ENCODE measurements at places on chromosomes 6 and 20. TPM values are rescaled to one million over a fixed set of nuclear protein-coding genes. Genes with fewer than 3 reads are reported as not detected.

C20orf204 gene
- total RNA-seq: 0.19 TPM

TSHZ2 gene
- total RNA-seq: not detected

SLC32A1 gene
- total RNA-seq: not detected

FAM83C gene
- not detected for total RNA-seq

SLC35D3 gene
- 0.09 TPM for total RNA-seq

SLC22A2 gene
- not detected for total RNA-seq

MOXD1 gene
- 1.8 TPM for total RNA-seq

LY86 gene
- total RNA-seq: not detected

ATAT1 gene
- 6.7 TPM for total RNA-seq

KIAA1755 gene
- 0.12 TPM for total RNA-seq

HCRTR2 gene
- total RNA-seq: not detected

TGM3 gene
- total RNA-seq: not detected

XRN2 gene
- total RNA-seq: 111 TPM

HMGN4 gene
- 78.0 TPM for total RNA-seq

AKAP7 gene
- 2.1 TPM for total RNA-seq

ZSCAN23 gene
- not detected for total RNA-seq

TRIM10 gene
- total RNA-seq: not detected

PTPRT gene
- total RNA-seq: not detected

C6orf118 gene
- 0.28 TPM for total RNA-seq

LY6G5B gene
- 3.6 TPM for total RNA-seq

LY6G6F gene
- total RNA-seq: not detected

Data from A549 treated with DMSO at 1 μM for 4 hours (cell line).